ENCODE measurements at places on chromosomes 13 and 19.

GRCh38 chr13:24209138-24209537 lies 48.6 kb downstream of the SPATA13 start:
- no peak for DNase-seq

GRCh38 chr19:42197375-42197817 lies 20.1 kb downstream of the DEDD2 start:
- DNase-seq: no peak

DNA sequence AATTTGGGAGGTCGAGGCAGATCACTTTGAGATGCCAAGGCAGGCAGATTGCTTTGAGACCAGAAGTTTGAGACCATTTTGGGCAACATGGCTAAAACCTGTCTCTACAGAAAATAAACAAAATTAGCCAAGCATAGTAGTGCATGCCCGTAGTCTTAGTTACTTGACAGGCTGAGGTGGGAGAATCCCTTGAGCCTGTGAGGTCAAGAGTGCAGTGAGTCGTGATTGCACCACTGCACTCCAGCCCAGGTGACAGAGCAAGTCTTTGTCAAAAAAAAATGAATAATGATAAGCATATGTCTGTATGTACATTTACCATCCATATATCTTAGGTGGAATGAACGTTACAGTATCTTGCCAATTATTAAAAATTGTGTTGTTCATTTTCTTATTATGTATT lies 2447.7 kb downstream of the PCDH9 start:
- DNase-seq: no peak

DNA sequence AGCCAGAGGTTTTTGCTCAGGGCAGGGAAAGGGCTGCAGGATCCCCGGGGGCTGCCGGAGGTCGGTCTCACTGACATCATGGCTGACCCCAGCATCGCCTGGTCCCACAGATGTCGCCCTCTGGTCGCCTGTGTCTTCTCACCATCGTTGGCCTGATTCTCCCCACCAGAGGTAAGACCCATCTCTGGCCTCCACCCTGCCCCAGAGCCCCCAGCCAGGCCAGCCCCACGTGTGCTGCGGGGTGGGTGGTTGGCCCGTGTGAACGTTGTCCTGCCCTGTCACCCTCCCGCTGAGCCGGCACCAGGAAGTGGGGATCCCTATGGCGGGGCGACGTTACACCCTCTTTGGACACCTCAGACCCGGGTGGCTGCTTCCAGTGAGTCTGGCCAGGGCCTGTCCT lies 906 bp downstream of the FXYD5 start:
- no peak for DNase-seq

DNA sequence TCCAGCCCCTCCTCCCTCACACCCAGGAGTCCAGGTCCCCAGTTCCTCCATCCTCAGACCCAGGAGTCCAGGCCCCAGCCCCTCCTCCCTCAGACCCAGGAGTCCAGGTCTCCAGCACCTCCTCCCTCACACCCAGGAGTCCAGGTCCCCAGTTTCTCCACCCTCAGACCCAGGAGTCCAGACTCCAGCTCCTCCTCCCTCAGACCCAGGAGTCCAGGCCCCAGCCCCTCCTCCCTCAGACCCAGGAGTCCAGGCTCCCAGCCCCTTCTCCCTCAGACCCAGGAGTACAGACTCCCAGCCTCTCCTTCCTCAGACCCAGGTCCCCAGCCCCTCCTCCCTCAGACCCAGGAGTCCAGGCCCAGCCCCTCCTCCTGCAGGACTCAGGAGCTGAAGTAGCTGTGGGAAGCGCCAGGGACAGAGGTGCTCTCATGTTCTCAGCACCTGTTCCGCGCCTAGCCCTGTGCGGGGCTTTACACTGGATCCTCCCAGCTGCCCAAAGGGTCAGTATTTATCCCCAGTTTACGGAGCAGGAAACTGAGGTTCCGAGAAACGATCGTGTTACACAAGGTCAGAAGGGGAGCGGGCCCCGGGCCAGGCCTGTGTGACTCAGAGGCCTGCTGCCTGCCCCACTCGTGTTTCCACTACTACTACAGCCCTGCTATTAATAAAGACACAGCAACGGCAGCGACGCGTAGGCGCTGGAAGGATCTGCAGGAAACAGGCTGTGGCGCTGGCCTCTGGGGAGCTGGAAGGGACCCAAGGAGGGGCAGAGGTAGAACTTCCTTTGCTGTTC lies 1.7 kb upstream of the SBK3 start:
- DNase-seq: peak; percentile 74

DNA sequence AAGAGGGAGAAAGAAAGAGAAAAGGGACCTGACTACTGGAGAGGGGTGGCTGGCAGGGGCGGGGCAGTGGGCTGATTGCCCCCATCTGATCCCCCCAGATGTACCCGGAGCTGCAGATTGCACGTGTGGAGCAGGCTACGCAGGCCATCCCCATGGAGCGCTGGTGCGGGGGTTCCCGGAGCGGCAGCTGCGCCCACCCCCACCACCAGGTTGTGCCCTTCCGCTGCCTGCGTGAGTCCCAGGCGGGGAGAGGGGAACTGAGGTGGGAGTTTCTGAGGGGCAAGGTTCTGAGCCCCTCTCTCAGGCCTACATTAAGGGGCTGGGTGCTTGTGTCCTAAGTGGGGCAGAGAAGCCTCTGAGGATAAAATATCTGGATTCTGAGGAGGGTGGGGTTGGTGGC lies 2.4 kb downstream of the APLP1 start:
- DNase-seq: no peak

GRCh38 chr19:2579678-2580280 lies 103.9 kb downstream of the GADD45B start:
- DNase-seq: no peak

DNA sequence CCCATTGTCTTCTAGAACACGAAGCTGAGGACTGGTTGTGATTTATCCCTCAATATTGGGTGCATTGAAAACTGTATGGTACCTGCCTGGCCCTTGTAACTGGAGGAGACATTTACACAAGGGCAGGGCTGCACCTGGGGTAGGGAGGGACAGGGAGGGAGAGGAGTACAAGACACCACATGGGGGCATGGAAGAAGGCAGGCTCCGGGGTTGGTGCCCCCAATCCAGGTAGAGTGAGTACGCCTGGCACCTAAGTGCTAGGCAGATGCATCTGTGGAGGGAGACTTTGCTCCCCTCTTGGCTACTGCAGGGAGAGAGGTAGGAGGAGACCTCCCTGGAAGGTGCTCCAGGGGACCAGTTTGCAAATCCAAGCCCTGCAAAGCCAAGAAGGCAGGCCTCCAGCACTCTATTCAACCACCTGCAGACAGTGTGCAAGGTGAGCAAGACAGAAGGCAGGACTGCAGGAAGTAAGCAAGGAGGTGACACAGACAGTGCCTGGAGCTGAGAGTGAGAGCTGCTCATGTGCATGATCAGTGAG lies 19.4 kb upstream of the UQCRFS1 start:
- no peak for DNase-seq

DNA sequence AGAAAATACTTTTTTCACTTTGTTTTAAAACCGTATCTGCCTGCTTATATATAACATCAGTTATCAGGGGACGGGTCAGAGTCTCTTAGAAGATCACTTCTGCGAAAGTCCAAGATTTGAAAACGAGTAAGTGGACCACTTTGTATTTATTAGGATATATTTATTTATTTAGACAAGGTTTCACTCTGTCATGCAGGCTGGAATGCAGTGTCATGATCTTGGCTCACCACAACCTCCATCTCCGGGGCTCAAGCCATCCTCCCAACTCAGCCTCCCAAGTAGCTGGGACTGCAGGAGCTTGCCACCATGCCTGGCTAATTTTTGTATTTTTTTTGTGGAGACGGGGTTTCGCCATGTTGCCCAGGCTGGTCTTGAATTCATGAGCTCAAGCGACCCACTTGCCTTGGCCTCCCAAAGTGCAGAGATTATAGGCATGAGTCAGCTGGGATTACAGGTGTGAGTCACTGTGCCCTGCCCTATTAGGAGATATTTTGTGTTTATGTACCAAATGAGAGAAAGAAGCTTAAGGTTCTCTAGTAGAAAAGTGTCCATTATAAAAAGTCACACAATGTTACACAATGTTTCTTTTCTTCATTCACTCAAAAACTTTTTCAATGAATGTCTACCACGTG lies 39.5 kb downstream of the RASL11A start:
- no peak for DNase-seq

- DNase-seq: no peak
Observed at GRCh38 chr19:23771761-23772674, 13.3 kb upstream of the ZNF681 start.

- DNase-seq: peak; percentile 16
Observed at GRCh38 chr19:5002143-5002542, 33.2 kb downstream of the KDM4B start.

DNA sequence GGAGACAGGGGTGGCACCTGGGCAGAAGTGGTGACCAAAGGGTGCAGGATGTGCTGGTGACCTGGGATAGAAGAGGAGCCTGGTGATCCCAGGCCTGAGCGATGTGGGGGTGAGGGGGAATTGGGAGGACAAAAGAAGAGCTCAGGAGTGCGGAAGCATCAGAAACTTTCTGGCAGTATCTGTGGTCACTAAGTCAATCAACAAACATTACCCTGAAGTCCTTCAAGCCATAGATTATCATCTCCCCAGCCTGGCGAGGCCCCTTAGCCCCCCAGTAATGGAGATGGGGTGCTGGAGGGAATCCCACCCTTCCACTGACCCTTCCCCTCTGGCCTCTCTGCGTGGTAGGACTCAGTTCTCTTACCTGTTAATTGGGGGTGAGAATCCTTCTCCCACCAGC lies 10.5 kb downstream of the MEF2B start:
- no peak for DNase-seq

DNA sequence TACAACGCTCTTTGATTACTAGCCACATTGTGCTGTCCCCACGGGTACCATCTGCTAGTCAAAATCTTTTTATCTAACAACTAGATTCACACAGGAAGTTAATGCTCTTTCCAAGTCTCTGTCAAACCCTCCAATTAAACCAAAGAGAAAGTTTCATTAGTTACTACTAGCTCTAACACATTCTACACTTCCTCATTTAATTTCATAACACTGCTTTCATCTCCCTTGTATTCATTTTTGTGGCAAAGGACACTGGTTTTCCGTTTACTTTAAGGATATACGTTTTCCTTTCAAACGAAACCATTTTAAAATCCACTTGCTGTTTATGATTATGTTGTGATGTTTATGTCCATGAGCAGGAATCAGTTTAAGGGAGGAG lies 5.3 kb downstream of the DYRK1B start:
- no peak for DNase-seq

DNA sequence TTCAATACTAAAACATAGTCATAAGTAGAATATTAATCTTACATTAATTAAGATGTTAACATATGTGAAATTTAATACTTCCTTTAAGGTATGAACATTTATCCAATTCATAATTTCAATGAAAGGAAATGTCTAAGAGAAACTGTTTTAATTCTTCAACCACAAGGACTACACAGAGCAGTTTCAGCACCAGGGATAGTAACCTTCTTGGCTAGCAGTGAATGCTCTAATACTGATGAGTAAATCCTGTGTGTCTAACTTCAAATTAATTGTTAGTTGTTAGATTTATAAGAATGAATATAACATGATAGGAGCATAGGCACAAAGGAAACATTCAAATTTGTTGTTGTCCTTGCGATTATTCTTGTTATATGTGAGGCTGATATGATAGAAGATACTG lies 15.6 kb upstream of the NBEA start:
- DNase-seq: no peak

GRCh38 chr13:38394777-38395496 lies 45.3 kb downstream of the UFM1 start:
- no peak for DNase-seq

- no peak for DNase-seq
Observed at GRCh38 chr13:47178090-47178950, 281.5 kb upstream of the HTR2A start.

- no peak for DNase-seq
Observed at GRCh38 chr13:26819046-26819445, 58.5 kb upstream of the GPR12 start.

DNA sequence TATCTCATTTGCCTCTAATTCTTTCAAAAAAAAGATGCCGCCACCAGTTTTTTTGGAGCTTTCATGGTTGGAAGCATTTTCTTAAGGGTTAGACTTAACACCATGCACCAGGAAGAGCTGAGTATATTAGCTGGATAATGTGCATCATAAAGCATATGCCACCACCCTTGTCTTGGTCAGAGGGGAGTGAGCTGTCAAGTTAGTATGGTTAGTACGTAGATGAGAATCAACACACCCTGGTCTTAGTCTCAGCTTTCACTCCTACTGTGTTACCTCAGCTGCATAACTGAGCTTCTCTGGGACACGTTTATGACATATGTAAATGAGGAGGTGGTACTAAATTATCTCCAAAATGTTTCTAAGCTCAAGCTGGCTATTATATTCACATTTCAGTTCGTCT lies 415.6 kb downstream of the DCT start:
- DNase-seq: no peak

GRCh38 chr13:19791953-19792537 lies 9.3 kb upstream of the PSPC1 start:
- no peak for DNase-seq

GRCh38 chr19:6639439-6639838 lies 30.5 kb downstream of the TNFSF14 start:
- no peak for DNase-seq

- no peak for DNase-seq
Observed at GRCh38 chr13:20188667-20189553, 3.8 kb downstream of the GJB2 start.

- no peak for DNase-seq
Observed at GRCh38 chr13:43935878-43936277, 56.2 kb downstream of the LACC1 start.

DNA sequence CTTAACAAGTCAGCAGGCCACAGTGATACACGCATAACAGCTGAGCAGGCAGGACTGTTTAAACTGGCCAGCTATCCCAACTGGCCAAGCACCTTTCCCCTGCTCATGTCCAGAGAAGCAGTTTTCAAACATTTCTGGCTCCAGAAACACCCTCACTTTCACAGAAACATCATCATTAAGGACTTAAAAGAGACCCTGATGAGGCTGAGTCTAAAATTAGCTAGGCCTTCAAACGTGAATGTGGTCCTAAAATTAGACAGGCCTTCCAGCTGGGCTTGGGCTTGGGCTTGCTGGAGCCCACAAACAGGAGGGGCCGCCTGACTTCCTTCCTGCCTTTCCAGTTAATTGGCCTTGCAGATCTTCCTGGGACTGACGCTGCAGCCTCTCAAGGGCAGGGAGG lies 334.2 kb downstream of the DNAJC15 start:
- DNase-seq: no peak

DNA sequence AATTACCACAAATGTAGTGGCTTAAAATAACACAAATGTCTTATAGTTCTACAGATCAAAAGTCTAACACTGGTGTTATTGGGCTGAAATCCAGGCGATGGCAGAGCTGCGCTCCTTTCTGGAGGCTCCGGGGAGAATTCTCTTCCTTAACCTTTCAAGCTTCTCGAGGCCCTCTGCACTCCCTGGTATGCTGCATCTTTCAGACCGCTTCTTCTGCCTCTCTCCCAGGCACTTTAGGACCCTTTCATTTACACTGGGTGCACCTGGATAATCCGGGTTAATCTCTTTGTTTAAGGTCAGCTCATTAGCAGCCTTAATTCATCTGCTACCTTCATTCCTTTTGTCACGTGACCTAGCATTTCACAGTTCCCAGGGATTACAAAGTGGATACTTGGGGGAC lies 211.3 kb upstream of the RFC3 start:
- no peak for DNase-seq

DNA sequence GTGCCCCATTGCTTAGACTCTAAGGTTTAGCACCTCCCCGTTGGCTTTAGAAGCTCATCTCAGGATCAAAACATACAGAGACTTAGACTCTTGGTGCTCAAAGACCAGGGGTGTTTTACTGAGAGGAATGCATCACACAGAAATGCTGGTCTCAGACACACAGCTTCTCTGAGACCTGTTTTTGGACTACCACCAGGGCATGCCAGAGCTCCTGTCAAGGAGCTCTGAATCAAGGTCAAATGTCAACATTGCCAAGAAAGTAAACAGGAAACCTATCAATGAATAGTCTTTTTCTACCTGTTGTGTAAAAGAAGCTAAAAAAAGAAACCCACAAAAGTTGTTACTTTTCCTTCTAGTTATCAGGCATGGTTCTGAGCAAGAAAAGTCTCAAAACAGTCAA lies 149.2 kb downstream of the COL4A1 start:
- DNase-seq: no peak
